Neural progenitor cell (in vitro differentiated cells): ENCODE measurements at places on chromosomes 7 and 10.
A peak's percentile ranks its signal among the peaks of the same experiment; 100 is the strongest.

DNA sequence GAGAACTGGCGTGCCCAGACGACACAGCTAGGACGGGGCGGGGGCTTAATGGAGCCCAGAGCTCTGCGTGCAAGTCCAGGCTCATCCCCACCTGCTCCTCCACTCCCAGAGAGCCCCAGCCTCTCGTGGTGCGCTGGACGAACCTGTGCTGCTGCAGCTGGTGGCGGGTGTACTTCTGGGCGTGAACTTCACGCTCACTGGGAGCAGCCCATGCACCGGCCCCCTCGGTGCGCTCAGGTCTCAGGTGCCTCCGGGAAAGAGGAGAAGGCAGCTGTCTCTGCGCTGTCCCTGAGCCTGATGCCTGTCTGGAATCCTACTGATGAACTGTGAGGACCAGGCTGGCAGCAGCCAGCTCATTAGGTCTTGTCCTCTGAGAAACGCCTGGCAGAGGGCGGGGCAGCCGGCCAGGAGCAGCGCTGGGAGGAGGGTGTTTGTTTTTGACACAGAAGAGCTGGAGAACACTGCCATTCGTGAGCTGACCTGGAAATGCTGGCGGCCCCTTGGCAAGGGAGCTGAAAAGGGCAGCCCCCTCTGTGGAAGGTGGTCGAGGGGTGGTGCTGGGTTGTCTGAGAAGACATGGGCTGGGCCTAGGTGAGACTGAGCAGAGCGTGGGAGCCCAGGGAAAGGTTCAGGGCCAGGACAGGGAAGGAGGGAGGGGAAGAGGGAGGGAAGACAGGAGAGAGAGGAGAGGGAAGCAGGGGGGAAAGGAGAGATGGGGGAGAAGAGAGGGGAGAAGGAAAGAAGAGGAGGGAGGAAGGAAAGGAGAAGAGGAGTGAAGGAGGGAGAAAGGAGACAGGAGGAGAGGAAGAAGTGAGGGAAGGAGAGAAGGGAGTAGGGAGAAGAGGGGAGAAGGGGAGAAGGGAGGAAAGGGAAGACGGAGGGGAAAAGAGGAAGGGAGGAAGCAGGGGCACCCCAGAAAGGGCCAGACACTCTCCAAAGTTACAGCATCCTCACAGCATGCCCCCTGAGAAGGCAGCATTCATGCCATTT, 53.5 kb upstream of the TNS3 start:
- peak; percentile 62 for DNase-seq

DNA sequence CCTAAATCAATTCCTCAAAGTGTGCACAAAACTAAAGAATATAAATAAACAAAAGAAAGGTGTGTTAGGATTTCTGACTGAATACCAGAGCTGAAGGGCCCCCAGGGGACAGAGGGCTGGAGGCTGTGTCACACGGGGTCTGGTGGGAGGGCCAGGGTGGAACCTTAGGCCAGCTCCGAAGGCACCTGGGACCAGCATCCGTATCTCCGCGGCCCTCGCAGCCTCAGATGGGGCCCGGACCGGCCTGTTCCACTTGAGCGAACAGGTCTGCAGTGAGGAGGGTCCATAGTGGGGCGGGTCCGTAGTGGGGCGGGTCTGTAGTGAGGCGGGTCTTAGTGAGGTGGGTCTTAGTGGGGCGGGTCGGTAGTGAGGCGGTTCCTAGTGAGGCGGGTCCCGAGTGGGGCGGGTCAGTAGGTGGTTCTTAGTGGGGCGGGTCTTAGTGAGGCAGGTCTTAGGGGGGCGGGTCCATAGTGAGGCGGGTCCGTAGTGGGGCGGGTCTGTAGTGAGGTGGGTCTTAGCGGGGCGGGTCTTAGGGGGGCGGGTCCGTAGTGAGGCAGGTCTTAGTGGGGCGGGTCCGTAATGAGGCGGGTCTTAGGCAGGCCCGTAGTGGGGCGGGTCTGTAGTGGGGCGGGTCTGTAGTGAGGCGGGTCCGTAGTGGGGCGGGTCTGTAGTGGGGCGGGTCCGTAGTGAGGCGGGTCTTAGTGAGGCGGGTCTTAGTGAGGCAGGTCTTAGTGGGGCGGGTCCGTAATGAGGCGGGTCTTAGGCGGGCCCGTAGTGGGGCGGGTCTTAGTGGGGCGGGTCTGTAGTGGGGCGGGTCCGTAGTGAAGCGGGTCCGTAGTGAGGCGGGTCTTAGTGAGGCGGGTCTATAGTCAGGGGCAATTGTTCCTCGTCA, 15.1 kb downstream of the GPR146 start:
- peak; percentile 93 for DNase-seq

DNA sequence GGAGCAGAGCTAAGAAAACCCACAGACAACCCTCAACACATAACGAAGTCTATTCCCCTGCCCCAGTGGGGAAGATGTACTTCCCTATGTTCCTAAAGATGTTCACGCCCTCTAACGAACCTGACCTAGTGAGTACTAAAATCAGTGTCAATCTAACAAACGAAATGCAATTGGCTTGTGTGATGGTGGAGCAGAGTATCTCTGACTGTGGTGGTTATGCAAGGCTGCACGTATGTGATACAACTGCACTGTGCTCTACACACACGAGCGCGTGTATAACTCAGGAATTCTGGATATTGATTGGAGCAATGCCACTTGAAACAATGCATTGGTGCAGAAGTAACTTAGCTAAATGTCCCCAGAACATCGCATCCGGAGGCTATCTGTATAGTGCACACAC, 1.3 kb downstream of the ANKRD16 start:
- DNase-seq, result no peak

- DNase-seq, result no peak
These were observed 116.9 kb upstream of the PCGF5 start for GRCh38 chr10:91103384-91104192.

DNA sequence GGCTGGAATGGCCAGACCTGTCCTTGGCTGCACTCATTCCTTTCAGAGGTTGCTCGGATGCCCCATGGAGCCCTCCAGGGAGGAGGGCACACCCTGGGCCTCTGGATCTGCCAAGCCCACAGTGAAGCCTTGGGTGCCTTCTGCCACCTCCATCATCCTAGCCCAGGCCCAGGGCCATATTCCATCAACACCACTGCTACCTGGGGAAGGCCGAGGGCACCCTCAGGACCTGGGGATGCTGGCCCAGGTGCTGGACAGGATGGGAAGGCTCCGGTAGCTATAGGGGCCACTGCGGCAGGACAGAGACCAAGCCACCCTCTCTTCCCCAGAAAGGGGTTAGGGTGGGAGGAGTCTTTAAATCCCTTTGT, 810 bp downstream of the OPN4 start:
- DNase-seq, result no peak

DNA sequence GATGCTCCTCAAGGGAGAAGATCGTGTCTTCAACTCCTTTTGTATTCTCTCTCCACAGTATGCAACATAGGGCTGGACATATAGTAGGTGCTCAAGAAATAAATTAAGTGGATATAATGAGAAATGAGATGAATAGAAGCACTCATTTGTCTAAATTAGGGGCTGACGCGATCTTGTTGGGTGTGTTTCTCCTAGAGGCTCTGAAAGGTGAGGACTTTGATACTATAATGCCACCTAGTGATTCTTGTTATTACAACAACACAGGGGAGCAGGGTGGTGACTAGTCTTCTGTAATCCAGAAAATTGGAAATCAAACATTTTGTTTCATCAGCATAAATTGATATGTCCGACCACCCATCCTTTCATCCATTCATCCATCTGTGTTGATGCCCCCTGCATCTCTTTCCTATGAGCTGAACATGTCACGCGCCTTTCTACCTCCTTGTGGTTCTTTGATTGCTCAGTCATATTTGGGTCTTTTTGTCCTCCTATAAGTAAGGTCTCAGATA, 3.5 kb upstream of the CFAP58 start:
- peak; percentile 70 for DNase-seq

DNA sequence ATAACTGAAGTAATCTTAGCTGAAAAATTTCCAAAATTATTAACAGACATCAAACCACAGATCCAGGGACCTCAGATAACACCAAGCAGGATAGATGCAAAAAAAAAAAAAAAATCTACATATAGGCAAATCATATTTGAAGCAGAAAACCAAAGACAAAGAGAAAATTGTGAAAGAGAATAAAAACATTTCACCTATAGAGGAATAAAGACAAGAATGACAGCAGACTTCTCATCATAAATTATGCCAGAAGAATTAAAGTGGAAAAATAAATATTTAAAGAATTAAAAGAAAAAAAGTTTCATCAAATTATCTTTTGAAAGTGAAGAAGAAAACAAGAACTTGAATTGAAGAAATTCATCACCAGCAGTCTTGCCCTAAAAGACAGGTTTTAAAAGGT, 467.5 kb downstream of the GPAM start:
- DNase-seq, result no peak

DNA sequence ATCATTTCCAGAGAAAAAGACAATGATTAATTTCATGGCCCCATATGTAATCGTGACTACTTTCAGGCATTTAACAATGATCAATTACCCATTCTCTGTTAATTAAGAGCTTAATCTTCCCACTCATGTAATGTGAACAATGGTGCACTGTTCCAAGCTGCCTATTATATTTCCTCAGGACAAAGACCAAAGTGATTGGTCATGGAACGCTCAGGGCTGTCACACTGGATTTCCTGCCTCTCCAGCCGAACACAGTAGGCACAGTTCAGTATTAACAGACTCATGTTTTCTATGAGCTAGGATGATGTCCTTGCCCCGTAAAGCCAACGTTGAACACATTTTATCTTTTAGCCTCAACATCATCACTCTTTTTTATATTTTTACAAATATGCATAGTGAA, 142.7 kb upstream of the FZD8 start:
- DNase-seq, result no peak

- DNase-seq, result no peak
These were observed 90.2 kb downstream of the GPR85 start for GRCh38 chr7:112996331-112996871.

- no peak for DNase-seq
These were observed 222.9 kb downstream of the GLRX3 start for GRCh38 chr10:130358981-130359650.

DNA sequence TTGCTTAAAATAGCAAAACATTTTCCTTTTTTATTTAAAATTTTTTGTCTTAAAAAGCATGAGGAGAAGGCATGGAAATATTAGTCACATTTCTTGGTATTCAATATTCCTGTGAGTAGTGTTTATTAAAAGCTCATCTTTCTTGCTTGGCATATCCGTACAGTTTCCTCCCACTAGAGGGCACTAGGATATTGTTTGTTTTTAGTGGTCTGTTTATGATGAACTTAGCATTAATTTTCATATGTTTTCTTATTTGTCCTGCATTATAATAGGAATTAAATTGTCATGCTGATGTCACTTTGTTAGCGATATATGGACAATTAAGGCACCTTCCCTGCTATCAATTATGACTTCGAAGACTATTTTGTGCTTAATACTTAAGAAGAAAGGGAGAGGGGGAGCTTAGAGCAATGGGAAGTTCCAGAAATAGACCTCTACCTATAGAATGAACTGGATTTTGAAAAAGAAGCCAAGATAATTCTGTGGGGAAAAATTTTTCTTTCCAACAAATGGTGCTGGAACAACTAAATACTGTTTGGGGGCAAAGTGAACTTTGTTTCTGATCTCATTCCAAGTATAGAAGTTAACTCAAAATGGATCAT, 91.0 kb upstream of the STRIP2 start:
- DNase-seq, result peak; percentile 13

DNA sequence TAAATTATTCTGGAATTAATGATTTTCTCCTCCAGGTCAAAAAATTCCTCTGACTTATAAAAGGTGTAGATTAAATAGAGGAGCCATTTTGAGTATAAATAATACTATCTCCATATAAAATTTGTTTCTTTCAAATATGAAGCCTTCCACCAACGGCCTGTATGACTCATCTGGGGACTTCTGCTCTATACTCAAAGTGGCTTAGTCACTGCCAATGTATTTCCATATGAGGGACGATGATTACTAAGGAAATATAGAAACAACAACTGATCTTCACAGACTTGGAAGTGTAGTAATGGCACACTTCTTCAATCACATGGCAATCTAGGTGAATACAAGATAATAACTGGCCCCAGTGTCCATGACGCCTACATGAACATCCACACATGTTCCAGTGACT, 335.6 kb upstream of the HGF start:
- DNase-seq, result no peak

DNA sequence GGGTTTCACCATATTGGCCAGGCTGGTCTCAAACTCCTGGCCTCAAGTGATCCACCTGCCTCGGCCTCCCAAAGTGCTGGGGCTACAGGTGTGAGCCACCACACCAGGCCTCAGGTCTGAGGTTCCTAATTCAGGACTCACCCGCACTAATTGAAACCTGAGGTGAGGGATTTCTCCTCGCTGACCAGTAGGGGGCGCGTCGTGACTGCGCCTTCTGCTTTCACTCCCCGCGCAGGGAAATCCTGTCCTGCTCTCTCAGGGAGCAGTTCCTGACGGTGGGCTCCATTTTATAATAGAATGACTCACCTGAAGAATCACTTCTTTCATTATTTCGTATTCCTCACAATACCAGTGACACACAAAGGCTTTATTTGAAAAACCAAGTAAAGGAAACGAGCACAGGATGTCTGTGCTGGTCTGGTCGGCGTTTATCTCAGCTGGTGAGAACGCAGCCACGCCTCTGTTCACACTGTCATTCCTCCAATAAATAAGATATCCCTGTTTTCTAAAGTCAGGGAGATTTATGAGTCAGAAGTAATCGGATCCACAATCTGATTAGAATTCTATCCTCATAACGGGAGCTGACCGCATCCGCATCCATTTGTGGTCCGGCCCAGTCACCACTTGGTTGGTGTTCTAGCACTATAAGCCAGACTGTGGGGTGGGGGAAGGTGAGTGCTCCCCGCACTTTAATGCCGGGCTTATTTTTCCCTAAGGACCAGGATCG, 35.4 kb downstream of the BAG3 start:
- peak; percentile 88 for DNase-seq

GRCh38 chr7:70696201-70696754, 435.7 kb upstream of the GALNT17 start:
- peak; percentile 30 for DNase-seq

- no peak for DNase-seq
These were observed 17.9 kb upstream of the SUV39H2 start for GRCh38 chr10:14860791-14861190.

DNA sequence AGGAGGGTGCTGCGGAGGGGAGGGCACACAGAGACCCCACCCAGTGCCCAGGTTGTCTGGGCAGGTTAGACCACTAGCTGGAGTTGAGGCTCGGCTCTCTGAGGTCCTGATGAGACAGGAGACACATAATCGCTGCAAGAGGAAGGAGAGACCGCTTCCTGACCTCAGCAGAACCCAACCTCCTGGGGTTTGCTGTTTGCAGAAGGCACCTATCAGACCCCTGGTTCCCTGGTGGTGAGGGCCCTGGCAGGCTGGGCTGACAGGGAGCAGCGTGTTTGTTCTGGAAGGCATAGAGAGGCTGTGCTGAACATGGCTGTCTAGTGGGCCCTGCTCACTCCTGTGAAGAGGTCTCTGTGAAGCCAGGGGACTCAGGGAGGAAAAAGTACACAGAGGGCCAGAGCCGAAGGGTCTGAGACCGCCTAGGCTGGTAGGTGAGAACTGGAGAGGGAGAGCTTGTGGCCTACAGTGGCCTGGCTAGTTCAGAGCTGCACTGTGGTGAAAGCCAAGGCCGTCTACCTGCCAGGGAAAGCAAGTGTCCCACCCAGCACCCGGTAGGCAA, 39.4 kb upstream of the NPFFR1 start:
- no peak for DNase-seq

DNA sequence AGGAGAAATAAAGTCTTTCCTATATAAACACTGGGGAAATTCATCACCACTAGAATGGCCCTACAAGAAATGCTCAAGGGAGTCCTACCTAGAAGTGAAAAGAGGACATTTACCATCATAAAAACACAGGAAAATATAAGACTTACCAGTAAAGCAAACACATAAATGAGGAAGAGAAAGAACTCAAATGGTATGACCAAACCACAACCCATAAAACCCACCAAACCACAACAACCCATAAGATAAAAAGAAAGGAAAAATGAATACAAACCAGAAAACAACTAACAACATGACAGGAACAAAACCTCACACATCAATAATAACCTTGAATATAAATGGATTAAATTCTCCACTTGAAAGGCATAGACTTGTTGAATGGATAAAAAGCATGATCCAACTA, 71.9 kb upstream of the DIP2C start:
- no peak for DNase-seq
